ENCODE measurements at places on chromosomes 4 and X.
A peak's percentile ranks its signal among the peaks of the same experiment; 100 is the strongest.

DNA sequence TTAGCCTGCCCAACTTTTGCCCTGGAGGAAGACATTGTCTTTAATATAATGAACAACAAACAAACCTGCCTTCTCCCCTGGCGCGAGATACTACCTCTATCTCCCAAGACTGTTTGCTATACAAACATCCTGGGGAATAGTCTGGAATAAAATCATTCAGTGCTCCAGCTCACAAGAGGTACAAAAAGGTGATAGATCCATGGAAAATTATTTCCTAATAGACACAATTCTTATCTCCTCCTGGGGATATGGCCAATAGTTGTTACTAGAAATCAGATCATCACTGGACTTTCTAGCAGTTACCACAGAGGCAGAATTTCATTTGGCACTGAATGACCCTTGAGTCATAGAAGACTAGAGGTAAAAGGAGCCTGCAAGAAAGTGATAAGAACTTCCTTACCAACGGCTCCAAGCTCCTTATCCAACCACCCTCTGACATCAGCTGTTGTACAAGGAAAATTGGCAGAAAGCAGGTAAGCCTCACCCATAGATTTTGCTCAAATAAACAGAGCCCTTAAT, 38.1 kb downstream of the MID1 start:
- DNase-seq = no peak

GRCh38 chr4:122479935-122480416, 23.5 kb upstream of the IL2 start:
- no peak for DNase-seq

- DNase-seq = no peak
Observed at GRCh38 chr4:166518776-166519175, 645.7 kb downstream of the TLL1 start.

GRCh38 chrX:69018416-69019072, 146.7 kb downstream of the PJA1 start:
- DNase-seq = no peak

DNA sequence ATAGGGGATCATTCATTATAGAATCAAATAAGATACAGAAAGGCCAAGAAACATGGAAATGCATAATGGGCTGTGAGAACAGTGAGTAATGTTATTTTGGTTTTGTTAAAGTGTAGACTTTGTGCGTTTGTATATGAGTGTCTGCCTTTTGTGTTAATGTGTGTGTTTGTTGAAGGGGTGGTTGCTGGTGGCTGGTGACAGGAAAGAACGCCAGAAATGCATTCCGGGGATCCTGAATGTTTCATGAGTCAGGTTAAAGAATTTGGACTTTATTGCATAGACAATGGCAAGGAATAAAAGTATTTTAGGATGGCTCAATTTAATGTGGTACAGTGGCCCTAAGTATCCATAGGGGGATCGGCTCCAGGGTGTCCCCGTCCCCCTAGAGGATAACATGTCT, 1228.9 kb downstream of the PCDH7 start:
- DNase-seq = no peak

DNA sequence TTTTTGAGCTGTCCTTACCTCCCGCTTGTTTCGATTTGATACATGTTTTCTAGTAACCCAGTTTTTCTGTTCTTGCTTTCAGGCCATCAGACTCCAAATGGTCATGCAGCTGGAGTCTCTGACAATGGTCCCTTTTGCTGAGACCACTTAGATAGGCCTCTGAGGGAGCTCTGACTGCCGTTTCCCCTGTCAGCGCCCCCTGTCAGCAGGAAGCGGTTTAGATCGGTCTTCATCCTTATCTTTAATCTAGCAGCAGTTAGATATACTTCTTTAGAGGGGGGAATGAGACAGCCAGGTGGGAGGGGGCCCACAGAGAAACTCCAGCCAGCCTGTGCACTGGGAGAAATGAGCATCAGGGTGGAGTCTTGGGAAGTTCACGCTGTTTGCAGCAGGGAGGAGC, 457.9 kb downstream of the GPAT3 start:
- DNase-seq = no peak

DNA sequence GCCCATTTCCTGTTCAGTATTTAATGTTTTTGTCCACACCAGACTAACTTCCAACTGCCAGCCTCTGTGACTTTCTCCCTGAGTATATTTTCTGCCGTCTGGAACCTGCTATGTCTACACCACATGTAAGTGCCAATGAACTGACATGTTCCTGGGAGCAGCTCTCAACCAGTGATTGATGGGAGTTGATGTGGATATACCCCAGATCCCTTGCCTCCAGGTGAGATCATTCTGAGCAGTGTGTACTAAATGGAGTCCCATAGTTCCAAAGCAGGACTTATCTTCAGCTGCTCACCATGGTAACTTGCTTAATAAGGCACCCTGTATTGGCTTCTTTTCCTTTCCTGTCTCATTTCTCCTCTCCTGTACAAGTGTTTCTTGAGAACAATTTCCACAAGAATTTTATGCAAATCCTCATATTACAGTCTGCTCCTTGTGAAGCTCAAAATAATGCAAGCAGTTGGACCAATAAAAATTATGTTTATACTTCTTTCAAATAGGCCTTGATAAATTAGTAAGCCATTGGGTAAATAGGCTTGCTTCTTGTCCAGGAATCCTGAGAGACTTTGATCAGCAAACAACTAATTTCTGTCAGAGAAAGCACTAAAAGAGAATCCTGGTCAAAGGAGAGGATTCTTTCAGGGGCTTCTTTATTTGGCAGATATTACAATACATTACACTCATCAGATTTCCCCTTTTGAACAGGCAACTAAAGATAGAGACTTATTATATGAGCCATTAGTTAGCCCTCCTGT, 911.7 kb upstream of the NDST4 start:
- DNase-seq = no peak

GRCh38 chr4:165474784-165475705, 96.2 kb downstream of the CPE start:
- DNase-seq = no peak

GRCh38 chrX:115583496-115584004, 22.6 kb downstream of the PLS3 start:
- DNase-seq = no peak

GRCh38 chrX:136115126-136115903, 32.0 kb upstream of the FHL1 start:
- no peak for DNase-seq

GRCh38 chr4:112859456-112860184, 189.8 kb upstream of the ANK2 start:
- no peak for DNase-seq

- no peak for DNase-seq
Observed at GRCh38 chr4:6914448-6914847, 4.8 kb downstream of the TBC1D14 start.

GRCh38 chrX:154369449-154370299, 4.8 kb downstream of the FLNA start:
- no peak for DNase-seq

DNA sequence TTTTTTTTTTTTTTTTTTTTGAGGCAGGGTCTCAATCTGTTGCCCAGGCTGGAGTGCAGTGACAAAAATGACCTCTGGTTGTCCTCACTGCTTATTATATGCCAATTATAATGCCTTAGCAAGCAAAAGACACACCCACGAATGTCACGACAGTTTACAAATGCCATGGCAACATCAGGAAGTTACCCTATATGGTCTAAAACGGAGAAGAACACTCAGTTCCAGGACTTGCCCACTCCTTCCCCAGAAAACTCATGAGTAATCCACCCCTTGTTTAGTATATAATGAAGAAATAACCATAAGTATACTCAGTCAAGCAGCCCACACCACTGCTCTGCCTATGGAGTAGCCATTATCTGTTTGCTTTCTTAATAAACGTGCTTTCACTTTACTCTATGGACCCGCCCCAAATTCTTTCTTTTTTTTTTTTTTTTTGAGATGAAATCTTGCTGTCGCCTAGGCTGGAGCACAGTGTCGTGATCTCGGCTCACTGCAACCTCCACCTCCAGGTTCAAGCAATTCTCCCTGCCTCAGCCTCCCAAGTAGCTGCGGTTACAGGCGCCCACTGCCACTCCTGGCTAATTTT, 106.2 kb downstream of the SMIM20 start:
- no peak for DNase-seq

GRCh38 chr4:173288296-173288695, 45.9 kb downstream of the HMGB2 start:
- DNase-seq = no peak

DNA sequence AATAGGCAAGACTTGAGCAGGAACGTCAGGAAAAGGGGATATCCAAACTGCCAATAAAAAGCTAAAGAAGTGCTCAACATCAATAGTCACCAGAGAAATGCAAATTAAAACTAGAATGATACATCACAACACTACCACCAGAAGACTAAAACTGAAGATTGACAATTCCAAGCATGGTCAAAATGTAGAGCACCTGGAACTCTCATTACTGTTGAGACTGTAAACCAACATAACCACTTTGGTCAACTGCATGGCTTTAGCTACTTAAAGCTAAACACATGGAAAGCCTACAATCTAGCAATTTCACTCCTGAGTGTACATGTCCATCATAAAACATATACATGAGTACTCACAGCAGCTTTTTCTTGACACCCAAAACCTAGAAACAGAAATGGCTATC, 107.4 kb downstream of the ADGRA3 start:
- DNase-seq = no peak

DNA sequence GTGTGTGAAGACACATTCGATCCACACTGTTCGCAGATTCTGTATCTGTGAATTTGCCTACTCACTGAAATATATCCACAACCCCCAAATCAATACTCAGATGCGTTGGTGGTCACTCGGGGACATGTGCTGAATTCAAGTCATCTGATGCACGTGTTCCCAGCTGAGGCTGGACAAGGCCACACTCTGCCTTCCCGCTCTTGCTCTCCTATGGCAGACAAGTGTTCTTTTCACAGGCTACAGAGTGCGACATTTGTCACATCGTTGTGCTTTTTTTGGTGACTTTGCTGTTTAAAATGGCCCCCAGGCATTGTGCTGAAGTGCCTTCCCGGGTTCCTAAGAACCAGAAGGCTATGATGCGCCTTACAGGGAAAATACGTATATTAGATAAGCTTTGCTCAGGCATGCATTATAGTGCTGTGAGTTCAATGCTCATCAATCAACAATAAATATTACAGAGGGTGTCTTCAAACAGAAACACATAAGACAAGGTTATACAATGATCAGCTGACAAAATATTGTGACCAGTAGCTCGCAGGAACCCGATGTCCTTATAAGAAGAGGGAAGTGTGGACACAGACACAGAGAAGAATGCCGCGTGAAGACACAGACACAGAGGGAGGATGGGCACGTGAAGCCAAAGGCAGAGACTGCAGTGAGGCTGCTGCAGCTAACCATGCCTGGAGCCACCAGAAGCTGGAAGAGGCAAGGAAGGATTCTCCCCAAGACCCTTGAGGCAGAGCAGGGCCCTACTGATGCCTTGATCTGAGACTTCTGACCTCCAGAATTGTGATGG, 42.0 kb downstream of the IRF2 start:
- no peak for DNase-seq

DNA sequence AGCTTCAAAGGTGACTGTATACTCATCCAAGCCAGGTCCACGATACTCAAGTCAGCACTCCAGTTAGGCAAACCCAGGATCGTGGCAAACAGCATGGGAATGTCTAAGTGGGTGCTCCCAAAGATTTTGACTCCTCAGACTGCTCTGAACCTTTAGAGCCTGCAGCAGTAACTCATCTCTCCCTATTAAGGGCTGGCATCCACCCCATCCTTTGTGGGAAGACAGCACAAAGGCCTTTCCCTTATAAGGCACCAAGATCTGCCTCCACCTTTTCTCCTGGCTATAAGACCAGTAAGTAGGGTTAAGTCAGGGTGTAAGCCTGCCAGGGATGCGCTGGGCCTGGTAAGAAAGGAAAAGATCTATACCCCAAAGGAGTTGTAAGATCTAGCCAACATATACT, 23.6 kb upstream of the SLC25A43 start:
- DNase-seq = no peak

DNA sequence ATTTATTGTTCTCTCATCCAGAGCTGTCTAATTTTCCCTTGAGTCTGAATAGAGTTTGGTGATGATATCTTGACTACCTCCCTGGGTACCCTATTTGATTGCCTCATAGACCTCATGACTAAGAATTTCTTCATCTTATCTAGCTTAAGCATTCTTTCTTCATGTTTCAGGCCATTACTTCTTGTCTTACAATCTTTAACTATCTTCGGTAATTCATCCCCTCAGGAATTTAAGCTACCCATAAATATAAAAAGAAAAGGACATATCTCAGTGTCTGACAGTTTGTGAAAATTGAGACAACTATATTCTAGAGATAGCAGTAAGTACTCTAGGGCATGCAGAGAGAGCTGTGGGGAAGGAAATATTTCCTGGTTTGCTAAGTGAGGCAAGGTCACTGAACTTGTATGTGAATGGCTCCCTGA, 466.1 kb upstream of the GRID2 start:
- no peak for DNase-seq

GRCh38 chrX:96841325-96841724, 42.4 kb upstream of the RPA4 start:
- DNase-seq = no peak

GRCh38 chrX:54776987-54777672, 20.9 kb downstream of the ITIH6 start:
- DNase-seq = no peak

GRCh38 chrX:10121787-10122186, 35.0 kb upstream of the CLCN4 start:
- DNase-seq = peak; percentile 39

Measured in GM12891 (cell line).